DMS 273 treated with DMSO at 0.1 percent for 48 hours (cell line): ENCODE measurements at places on chromosomes 2 and 18.
A peak's percentile ranks its signal among the peaks of the same experiment; 100 is the strongest.

DNA sequence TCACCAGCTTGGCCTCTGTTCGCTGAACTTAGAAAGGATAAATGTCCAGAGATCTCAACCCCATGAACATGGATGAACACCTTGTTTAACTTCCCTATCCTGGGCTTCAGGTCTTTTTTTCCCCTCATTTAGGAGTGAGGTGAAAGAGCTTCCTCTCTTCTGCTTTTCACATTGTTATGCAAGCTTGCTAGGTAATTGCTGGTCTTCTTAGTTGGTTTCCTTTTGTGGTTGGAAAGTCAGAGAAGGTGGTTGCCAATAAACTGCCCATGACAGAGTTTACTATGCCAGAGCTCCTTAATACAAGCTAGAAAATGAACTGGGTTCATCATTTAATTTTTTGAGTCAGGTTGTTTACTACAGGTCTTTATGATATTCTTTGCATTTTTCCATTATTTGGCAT is 16.6 kb downstream of the SLC9A4 start:
- DNase-seq, result no peak

- no peak for DNase-seq
Measured at GRCh38 chr2:212912445-212913103, 238.8 kb downstream of the IKZF2 start.

GRCh38 chr2:25688236-25688635 is 14.9 kb upstream of the DTNB start:
- no peak for DNase-seq

DNA sequence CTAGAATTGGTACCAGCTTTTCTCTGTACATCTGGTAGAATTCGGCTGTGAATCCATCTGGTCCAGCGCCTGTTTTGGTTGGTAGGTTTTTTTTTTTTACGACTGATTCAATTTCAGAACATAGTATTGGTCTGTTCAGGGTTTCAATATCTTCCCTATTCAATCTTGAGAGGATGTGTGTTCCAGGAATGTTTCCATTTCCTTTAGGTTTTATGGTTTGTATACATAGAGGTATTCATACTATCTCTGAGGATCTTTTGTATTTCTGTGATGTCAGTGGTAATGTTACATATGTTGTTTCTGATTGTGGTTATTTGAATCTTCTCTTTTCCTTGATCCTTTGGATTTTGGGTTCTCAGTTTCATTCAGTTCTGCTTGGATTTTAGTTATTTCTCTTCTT is 172.1 kb upstream of the ITGA4 start:
- DNase-seq, result no peak

GRCh38 chr2:236803621-236804020 is 234.0 kb downstream of the ACKR3 start:
- no peak for DNase-seq

- no peak for DNase-seq
Measured at GRCh38 chr2:96878796-96879544, 9.1 kb upstream of the SEMA4C start.

- DNase-seq, result no peak
Measured at GRCh38 chr2:157359628-157360027, 34.0 kb upstream of the ERMN start.

DNA sequence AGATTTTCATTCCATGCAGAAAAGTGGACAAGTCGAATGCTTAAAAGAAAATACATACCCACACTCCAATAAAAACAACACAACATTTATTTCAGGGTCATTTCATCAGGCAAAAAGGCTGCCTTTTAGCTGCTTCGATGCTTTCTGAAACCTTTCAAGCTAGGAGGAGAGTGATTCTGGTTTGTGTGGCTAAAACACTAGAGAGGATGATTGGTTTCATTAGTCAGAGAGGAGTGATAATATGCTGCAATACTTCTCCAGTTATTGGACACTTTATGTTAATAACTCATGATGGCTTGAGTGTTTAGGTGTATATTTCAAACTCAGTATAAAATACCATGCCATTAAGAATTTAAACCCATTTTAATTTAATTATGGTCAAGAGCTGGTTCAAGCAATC is 614.0 kb downstream of the SLC4A3 start:
- DNase-seq, result no peak

GRCh38 chr2:234548695-234549420 is 52.0 kb upstream of the ARL4C start:
- DNase-seq, result no peak

DNA sequence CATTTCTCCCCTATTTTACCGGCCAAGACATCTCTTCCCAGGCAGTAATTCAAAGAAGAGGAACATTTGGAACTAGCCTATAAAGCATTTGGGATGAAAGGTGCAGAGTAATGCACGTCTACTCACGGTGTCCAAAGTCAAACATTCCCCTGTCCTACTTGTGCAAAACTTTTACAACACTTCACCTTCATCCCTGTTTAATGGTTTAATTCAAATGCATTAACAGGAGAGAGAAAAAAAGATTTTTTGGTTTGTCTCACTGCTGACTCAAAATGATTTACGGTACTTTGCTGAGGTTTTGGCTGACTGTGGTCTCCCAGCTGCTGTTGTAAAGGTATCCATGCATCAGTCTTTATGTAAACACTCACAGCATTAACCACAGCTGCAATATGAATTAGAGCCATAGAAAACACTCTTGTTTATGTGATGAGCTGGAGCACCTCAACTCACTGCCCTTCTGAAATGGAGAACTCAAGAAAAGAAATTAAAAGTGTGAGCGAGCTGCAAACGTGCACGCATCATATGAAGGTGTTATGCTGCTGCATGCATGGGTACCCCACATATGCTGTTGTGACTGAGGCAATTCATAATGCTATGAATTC is 220.5 kb downstream of the PIEZO2 start:
- DNase-seq, result no peak

DNA sequence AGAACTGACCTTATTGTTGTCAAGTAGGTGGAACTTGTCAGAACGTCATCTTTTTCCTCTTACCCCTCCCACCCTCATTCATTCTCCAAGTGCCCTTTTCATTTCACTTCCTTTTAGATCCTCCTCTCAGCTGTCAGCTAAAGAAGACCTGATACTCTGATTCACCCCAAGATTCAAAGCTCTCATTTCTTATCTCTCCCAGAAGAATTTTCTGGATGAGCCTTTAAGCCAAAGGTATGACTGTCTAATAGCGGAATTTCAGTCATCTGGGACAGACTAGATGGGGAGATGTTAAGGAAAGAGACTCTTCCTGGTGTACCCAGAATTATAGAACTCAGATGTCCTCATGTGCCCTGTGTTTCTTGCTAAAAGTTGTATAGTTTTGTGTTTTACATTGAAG is 53.9 kb downstream of the TCF7L1 start:
- DNase-seq, result no peak

DNA sequence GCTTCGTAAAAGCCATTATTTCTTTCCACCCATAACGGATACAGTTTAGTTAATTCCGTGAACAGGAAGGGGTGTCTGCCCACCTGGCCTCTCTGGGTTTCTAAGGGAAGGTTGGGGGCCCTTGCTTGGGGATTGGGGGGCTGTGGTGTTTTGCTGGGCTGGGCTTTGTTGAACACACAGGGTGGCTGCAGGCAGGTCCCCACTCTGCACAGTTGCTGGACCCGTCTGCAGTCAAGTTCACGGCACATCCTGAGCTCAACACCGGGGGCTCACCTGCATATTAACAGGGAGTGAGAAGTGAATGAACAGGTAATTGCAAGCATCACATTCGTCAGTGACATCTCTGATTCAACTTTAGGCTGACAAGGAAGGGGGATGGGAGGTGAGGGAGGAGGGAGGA is 109.0 kb downstream of the ZNF516 start:
- DNase-seq, result no peak

GRCh38 chr18:36771245-36771644 is 57.6 kb downstream of the TPGS2 start:
- DNase-seq, result no peak

GRCh38 chr2:161725297-161725696 is 101.1 kb downstream of the SLC4A10 start:
- DNase-seq, result no peak

DNA sequence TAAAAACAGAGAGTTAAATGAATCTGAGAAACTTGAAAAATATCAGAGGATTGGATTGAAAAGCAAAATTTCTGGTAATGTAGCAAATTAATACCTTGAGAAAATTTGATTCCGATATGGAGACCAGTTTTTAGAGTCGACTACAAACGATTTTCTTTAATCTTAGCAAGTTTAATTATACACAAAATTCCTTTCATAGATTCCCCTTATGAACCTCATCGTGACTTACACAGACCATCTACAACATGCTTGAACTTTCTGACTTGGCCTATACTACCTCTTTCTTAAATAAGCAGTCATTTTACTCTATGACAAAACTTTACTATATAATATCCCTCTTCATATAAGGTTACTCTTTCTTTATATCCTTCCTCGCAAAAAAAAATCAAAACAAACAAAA is 769.6 kb upstream of the CRIM1 start:
- no peak for DNase-seq

GRCh38 chr2:152609154-152609553 is 108.1 kb downstream of the PRPF40A start:
- DNase-seq, result no peak

DNA sequence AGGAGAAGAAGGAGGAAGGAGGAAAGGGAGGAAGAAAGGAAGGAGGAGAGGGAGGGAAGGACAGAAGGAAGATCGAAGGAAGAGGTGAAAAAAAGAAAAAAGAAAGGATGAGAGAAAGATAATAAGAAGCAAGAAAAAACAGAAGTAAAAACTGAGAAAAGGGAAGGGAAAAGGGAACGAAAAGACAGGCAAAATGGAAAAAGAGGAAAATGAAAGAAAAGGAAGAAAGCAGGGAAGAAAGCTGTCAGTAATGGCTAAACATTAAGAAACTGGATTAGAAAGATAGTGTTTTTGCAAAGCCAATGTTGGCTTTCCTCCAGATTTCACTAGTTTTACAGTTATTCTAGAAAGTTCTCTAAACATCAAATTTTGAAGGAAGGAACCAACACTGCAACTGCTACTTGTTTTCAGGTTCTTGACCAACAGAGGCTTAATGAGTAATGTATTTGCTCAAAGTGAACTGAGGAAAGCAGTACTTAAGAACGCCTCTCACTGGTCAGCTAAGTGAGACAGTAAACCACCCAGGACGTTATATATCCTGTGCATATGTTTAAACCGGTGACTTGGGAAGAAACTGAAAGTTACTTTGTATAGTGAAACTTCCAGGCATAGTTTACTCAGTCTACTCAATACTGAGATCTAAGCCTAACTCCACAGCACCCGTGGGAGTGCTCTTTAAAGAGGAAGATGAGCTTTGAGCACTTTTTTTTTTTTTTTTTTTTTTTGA is 286.2 kb upstream of the TRIB2 start:
- no peak for DNase-seq

GRCh38 chr18:22210311-22210754 is 40.9 kb downstream of the GATA6 start:
- DNase-seq, result no peak

GRCh38 chr2:178241844-178242551 is 47.7 kb downstream of the OSBPL6 start:
- DNase-seq, result peak; percentile 86

GRCh38 chr2:105803337-105803736 is 58.6 kb downstream of the NCK2 start:
- no peak for DNase-seq

GRCh38 chr2:173059971-173060461 is 15.6 kb upstream of the MAP3K20 start:
- DNase-seq, result no peak

DNA sequence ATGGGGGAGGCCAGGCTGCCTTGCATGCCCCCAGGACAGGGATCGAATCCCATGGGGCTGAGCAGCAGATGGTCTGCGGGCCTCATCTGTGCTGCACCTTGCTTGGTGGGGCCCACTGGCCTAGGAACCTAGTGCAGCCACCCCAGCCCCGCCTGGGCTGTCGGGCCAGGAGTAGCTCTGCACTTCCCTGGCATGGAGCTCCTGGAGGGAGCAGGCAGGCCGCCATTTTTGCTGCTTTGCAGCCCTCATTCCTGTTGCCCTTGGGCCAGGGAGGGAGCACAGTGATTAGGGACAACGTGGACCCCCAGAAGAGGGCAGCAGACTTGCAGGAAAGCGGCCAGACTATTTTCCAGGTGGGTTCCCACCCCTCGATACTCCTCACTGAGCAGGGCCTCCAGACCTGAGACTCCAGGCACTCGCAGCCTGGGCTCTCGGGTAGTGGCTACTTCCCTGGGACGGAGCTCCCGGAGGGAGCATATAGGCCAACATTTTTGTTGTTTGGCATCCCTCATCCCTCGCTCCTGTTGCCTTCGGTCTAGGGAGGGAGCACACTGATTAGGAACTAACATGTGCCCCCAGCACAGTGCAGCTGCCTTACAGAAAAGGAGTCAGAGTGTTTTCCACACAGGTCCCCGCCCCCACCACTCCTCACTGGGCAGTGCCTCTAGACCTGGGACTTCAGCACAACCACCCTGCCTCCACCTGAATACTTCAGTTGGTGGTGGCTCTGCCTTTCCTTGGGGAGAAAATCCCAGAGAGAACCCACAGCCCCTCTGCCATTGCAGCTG is 99.5 kb downstream of the MAIP1 start:
- no peak for DNase-seq

DNA sequence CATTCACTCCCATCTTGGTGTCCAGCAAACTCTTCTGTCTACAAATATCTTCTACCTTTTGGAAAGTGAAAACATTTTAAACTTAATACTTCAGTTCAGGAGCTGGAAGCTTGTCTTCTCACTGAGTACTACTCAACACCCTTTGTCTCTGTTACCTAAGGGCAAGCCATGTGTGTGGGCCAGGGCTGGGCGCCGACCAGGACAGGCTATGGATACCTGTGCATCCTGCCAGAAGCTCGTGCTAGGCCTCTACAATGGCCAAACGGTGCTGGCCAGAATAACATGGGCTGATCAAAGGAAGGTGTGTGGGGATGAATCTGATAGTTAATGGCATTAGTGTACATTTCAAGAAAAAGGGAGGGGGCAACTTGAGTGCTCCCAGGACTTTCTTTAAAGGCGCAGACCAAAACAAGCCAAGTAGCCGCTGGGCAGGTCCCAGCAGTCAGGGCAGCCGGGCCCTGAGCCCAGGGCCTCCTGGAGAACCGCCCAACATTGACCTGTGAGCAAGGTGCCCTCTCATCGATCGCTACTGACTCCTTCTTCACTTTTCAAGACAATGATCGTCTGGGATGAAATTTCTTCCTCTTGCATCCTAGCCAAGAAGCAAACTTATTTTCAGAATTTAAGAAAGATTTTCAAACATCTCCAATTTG is 29.0 kb upstream of the ID2 start:
- DNase-seq, result no peak
